ENCODE measurements at places on chromosomes 13 and 19.

- DNase-seq, result no peak
These were observed 21.3 kb upstream of the VSTM2B start for GRCh38 chr19:29504454-29504853.

DNA sequence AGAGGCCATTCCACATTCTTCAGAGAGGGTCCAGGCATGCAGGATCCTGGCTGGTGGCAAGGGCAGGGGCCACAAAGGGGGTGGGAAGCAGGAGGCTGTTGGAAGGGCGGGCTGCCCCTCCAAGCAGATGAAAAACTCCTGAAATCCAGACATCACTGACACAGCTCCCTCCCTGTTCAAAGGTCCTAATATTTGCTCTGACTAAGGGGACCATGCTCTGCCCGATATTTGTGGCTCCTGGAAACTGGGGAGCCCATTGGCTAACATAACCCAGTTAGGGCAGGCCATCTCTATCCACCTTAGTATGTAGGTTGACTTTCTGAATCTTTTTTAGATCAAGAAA, 3.3 kb upstream of the CDX2 start:
- no peak for DNase-seq

- DNase-seq, result no peak
These were observed 41.5 kb downstream of the NFIC start for GRCh38 chr19:3407556-3408516.

DNA sequence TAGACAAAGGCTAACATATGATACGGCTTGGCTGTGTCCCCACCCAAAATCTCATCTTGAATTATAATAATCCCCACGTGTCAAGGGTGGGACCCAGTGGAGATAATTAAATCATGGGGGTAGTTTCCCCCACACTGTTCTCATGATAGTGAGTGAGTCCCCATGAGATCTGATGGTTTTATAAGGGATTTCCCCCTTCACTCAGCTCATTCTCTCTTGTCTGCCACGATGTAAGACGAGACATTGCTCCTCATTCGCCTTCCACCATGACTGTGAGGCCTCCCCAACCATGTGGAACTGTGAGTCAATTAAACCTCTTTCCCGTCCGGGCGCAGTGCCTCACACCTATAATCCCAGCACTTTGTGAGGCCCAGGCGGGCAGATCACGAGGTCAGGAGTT, 143.5 kb downstream of the RXFP2 start:
- DNase-seq, result no peak

DNA sequence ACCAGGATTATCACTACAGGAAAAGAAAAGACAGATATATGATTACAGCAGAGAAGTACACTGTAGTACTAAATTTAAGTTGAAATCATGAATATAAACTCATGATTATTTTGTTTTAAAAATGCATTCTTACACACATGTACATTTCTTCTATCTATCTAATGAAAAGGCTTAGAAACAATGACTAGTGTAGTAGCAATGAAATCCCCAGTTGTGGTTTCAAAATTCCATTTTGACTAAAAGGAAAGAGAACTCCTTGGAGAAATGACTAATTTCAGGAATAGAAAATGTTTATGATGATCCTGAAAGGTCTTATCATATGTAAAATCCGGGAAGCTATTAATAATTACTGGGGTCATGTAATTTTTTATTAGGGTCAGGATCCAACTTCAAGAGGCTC, 195.0 kb upstream of the STARD13 start:
- DNase-seq, result no peak

DNA sequence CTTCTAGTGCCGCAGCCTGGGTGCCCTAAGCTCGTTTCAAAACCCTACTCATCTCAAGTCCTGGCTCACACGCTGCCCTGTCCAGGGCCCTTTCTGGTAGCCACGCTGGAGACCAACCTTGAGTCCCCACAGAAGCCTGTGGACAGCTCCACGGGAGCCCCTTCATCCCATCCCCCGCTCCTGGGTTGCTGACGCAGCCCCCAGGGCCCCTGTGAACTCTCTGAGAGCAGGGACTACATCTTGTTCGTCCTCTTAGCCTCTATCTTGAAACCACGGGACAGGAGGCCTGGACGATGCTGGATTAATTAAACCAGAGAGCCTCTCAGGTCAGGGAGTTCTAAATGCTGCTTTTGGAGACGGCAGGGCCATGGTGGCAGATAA, 7.4 kb downstream of the MLLT1 start:
- DNase-seq, result no peak

DNA sequence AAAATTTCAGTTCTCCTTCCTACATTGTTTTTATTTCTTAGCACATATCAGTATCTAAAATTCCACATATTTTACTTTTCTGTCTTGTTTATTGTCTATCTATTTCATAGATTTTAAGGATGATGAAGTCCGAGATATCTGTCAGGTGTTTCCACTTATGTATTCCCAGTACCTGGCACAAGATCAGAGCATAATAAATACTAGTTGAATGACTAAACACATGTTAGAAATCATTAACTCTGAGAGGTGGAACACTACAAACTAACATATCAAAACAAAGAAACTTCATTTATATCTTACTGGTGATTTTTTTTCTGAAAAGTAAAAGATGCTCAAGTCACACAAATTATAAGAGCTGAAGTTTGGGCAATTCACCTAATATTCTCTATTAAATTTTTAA, 1208.3 kb downstream of the PCDH9 start:
- DNase-seq, result no peak

DNA sequence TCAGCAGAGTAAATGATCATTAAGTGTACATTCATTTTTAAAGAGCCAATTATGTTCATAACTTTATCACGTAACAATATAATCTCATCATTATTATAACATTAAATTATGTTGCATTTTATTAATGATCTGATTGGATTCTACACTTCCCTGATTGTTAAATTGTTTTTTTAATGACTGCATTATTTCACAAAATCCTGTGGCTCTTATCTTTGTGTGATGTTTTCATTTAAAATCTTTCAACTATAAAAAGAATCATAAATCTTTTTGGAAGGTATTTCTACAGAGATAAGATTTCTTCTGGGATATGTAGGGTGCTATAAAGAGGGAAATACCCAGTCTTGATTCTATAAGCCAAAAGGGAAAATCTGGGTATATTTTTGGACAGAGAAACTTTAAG, 101.7 kb downstream of the ZIC5 start:
- DNase-seq, result no peak

- peak; percentile 63 for DNase-seq
These were observed 58.2 kb downstream of the NUFIP1 start for GRCh38 chr13:44930963-44931623.

GRCh38 chr13:33303855-33304597, 18.5 kb upstream of the STARD13 start:
- DNase-seq, result peak; percentile 69

- no peak for DNase-seq
These were observed 50.5 kb downstream of the STARD13 start for GRCh38 chr13:33235078-33235477.

DNA sequence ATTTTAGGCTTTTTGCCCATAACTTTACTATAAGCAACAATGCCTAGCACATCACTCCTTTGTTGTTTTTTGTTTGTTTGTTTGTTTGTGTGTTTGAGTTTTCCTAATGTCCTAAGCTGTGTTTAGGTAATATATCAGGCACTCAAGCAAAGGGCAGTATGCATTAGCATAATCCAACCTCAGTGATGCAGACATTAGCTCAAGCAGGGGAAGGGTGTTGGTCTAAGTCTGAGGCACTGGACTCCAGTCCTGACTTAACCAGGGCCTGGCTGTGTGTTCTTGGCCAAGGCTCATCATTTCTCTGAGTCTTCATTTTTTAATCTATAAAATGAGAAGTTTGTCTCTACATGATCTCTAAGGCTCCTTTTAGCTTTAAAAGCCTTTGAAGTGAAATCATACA, 65.9 kb upstream of the RFC3 start:
- no peak for DNase-seq

DNA sequence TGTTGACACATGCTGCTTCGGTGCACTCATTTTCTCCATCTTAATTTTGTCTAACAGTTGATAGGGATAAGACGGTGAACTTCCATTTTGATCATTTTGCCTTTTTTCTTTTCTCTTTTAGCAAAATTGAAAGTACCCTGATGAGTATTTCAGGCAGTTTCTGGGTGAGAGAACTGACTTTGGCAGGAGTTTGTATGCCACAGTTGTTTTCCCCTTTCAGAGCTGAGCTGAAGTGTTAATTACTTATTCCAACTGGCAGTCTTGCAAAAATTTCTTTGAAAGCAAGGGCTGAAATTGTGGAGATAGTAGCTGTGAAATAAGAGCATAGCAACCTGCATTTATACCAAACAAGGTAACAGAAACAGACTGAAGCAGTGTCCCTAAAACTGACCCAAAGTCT, 180.2 kb downstream of the SLITRK5 start:
- no peak for DNase-seq

GRCh38 chr19:33703821-33704220, 82.1 kb downstream of the CHST8 start:
- no peak for DNase-seq

GRCh38 chr19:2888731-2889224, 11.9 kb upstream of the ZNF57 start:
- no peak for DNase-seq

- DNase-seq, result peak; percentile 60
These were observed 551 bp downstream of the FZR1 start for GRCh38 chr19:3506384-3507340.

DNA sequence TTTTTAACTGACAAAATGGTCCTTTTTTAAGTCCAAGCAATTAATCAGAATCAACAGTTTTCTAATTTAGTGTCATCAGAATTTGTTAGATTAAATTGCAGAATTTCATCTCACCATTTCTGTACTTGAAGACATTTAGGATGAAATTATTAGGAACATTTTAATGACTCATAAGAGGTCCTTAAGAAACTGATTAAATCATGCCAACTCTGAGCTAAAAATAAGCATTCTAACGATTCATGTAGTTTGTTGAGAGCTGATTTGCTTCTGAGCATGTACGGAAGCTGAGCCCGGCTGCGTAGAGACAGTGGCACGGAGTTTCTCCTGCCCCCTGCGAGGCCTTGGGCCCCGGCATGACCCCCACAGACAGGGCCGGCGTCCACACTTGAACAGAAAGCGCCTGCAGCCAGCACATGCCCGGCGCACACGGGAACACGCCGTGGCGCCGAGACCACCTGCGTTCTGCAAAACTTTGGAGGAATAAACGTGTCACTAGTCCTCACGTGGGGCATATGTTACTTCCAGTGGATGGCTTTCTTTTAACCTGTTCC, 89.7 kb upstream of the MCF2L start:
- DNase-seq, result no peak

GRCh38 chr13:45896285-45896684, 44.7 kb upstream of the SIAH3 start:
- no peak for DNase-seq

DNA sequence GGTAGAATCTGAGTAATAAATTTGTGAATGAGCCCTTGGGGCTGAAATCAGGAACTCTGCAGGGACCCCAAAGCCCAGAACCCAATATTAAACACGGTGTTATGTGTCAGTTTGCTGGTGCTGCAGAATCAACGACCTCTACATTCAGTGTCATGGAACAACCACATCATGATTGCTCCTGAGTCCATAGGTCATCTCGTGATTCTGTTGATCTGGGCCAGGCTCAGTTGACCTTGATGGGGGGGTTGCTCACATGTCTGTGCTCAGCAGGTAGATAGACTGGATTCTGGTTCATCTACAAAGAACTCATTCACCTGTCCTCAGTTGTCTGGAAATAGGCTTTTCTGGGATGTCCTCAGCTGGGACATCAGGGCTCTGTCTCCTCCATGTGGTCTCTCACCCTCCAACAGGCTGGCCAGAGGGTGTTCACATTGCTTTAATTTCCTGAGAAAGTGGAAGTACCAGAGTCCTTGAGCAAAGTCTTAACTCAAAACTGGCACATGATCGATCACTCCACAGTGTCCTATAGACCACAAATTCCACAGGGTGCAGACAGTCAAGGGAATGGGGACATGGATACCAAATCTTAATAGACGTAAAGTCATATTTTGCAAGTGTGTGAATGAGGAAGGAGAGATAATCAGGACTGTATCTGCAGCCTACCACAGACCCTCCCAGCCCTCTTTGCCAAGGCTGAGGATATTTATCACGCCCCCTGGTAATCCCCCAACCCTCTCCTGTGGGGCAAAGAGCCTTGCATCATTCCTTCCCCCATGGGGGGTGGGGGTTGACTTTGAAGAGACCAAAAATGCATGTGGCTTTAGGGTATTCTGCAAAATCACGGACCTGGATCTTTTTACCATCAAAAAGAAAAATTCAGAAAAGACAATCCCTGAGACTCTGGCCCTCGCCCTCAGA, 39.3 kb upstream of the IGFL1 start:
- no peak for DNase-seq

DNA sequence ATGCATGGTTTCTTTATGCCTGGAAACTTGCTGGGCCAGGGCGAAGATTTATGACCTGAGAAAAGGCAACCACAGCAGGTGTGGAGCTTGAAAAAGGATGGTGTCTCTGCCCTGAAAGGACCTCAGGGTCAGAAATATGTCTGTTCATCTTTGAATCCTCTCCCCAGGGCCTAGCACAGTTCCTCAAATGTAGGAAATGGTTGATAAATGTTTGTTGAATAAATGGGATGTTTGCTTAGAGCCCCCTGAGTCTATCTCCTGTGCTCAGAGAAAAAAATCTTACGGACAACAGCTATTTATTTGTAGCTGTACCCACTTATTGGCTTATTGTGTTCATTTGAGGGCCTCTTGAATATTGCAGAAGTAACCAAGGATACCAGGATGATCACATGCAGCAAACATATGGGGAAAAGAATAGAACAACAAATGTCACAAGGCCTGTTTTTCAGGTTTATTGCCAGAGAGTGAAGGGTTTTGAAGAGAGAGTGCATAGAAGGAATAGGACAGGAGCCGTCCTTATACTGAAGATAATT, 114.5 kb downstream of the KLF5 start:
- no peak for DNase-seq

- peak; percentile 34 for DNase-seq
These were observed 10.7 kb downstream of the ANO8 start for GRCh38 chr19:17323964-17324332.

- DNase-seq, result no peak
These were observed 20.0 kb downstream of the DIAPH3 start for GRCh38 chr13:60143775-60144174.

DNA sequence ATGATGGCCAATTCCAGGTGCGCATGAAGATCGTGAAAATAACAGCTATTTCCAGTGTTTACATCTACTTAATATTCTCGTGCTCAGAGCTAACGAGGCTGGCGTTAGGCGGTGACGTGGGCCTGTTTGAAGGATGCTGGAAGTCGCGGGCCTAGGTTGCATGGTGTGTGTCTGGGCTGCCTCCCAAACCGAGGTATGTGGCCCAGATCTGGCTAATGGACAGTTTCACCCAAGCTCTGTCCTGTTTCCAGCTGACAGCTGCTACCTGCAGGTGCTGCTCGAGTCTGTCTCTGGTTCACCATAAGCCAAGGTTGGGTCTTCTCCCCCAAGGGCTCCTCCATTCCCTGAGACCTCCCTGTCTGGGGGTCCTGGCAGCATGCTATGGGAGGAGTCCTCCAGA, 40.5 kb upstream of the KCTD15 start:
- DNase-seq, result no peak

Measured in suppressor macrophage treated with lipopolysaccharide for 1 hour (primary cell).